ENCODE measurements at places on chromosomes 2 and 18.

- DNase-seq = no peak
Observed at GRCh38 chr2:17539611-17540092, 844 bp upstream of the VSNL1 start.

DNA sequence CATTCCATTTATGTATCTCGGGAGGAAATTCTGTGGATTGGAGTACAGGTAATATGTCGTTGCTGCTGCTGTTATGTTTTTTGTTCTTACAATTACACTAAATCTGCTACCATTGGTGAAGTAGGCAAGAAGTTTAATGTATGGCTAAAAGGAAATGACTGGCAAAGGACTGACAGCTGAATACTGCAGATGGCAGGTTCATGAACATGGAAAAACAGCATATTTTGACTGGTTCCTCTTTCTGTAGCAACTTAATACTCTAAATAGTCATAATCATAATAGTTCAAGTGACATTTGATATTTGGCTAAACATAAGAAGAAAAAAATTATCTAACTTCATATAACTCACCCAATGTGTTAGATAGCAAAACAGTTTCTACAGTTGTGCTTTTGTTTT is 84.5 kb upstream of the PGAP1 start:
- no peak for DNase-seq

GRCh38 chr2:174666312-174666711 is 68.7 kb upstream of the WIPF1 start:
- no peak for DNase-seq

- no peak for DNase-seq
Observed at GRCh38 chr2:230128623-230129342, 60.1 kb upstream of the SLC16A14 start.

GRCh38 chr18:13893418-13893760 is 21.9 kb downstream of the MC2R start:
- DNase-seq = no peak

DNA sequence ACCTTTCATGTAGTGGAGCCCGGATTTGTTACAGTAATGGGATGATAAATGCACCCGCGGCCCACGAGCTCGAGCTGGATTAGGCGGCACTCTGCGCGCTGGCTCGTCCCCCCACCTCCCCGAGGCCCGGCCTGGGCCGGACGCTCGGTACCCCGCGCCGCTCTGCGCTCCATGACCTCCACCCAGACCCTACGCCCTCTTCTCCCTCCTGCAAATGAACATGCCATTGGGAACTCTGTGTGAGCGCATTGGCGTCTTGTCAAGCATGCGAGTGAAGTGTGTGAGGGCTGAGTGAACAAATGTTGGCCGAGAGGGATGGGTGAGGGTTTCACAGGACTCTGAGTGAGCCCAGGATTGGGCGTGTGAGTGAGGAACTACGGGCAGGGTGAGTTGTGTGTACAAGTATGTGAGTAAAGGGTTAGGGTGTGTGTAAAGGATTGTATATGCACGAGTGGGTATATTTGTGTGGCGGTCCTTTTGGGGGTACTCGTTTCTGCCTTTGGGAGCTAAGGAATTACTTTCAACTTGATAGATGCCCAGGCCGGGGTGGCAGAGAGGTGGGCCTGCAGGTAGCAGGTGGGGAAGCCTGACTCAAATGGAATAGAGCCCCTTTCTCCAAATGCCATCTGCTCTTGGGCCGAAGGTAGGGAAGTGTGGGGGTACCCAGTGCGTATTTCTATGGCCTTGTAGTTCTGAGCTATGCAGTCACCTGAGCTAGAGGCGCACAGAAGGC is 2.9 kb upstream of the EN1 start:
- DNase-seq = no peak

DNA sequence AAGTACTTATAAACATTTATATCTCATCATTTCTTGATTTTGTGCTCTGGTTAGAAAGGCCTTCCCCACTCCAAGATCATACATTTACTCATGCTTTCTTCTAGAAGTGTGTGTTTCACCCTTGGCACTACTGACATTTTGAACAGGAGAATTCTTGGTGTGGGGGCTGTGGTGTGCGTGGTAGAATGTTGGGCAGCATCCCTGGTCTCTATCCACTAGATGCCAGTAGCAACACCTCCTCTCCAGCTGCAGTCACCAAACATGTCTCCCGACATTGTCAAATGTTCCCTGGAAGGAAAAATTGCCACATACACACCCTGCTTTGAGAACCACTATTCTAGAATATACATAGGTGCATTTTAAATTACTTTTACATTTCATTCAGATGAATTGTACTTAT is 8.7 kb upstream of the TGIF1 start:
- no peak for DNase-seq

DNA sequence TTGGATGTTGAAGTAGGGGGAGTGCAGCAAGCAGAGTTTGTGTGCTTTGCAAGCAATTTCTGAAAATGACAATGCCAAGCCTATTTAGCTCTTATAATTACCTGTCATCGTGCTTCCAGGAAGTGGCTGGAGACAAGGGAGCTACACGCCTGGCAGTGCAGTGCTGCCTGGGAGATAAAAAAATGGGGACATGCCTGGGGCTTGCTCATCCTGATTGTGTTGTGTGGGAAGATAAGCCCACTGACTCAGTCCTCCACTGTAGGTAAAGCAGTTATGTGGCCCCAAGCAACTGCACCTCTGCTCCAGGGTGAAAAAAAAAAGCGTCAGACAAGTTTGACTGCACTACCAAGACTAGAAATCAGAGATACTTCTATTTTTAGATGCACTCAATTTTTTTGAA is 396.9 kb upstream of the NXPH2 start:
- no peak for DNase-seq

DNA sequence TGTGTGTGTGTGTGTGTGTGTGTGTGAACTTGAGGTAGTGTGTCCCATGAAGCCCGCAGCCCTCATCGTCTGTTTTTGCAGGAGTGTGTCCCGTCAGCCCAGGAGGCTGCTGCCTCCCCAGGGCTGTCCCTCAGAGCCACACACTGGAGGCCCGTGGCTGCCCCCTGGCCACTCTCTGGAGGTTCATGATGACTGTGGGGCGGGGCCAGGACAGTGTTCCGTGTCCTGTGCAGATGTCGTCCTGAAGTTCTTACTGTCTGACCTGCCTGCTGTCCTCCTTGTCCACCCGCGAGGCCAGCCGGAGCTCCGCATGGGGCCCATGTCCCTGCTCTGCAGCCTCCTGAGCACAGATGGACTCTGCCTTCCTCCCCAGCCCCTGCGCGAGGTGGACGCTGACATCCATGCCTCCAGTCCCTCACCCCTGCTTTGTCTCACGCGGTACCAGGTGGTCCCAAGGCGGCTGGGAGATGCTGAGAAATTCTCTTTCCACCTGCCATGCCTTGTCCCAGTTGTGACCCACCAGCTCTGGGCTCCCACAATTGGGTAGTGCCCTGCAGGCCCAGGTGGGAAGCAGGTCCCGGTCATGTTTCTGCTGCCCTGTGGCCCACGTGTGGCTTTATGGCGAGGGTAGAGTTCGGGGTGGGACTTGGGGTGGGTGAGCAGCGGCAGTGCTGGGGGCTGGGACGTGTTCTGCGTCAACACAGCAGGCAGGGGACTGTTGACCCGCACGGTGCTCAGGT is 92.8 kb downstream of the NFATC1 start:
- DNase-seq = no peak

GRCh38 chr2:78861546-78861945 is 164.0 kb upstream of the REG3G start:
- no peak for DNase-seq

DNA sequence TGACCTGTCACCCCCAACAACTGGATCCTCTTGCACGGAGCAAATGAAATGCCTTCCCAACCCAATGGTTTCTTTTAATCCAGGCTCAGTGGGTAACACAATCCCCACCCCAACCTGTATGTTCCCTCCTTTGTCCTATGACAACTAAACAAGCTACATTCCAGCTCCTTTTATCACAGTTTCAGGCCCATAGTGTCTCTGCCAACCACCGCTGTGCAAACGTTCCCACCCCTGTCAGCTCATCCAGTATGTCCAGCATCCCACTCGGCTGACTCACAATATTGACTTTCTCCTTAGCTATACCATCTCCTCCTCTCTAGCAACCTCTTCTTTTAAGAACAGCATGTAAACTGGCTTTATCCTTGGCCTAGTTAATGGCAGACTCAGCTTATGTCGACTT is 117.9 kb upstream of the PPP1CB start:
- no peak for DNase-seq

DNA sequence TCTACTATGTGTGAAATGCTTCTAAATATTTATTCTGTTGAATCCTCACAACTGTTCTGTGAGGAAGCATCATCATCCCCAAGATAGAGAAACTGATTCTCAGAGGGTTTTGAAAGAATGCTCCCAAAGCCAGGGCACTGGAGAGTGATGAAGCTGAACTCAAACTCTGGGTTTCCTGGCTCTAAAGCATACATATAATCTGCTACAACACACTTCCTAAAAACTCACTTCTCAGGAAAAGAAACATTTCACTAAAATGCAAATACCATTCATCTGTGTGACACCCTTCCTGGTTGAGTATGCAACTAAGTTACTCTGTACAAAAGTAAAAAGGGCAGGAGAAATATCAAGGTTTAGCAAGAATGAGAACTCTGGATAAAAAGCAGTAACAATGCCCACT is 58.6 kb downstream of the GRB14 start:
- no peak for DNase-seq

DNA sequence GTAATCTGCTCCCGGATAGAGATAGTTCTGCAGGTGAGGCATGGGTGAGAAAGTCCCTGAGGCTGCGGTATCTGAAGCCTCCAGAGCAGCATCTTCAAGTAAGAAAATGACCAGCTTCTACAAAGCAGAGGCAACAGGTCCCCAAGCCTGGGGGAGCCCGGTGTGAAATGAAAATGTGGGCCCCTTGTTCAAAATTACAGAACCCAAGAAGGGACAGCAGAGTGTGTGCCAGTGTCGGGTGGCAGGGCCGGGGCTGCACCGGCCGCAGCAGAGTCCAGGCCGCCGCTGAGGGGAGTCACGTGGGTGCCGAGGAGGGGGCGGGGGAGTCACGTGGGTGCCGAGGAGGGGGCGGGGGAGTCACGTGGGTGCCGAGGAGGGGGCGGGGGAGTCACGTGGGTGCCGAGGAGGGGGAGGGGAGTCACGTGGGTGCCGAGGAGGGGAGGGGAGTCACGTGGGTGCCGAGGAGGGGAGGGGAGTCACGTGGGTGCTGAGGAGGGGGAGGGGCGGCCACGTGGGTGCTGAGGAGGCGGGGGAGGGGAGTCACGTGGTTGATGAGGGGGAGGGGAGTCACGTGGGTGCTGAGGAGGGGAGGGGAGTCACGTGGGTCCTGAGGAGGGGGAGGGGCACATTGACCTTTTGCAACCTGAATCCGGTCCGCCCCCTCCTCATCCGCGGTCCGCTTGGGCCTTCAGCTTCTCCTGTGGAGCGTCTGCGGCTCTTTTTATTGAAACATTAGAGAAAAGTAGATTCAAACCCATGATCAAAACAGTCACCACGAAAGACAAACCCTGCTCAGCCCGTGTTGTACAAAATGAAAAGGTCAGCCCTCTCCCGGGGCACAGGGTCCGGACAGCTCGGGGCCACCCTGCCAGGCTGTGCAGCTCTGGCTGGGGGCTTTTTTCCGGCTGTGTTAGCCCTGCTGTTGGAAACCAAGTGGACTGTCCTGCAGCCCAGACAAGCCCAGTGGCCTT is 10.4 kb downstream of the COLEC11 start:
- DNase-seq = no peak

DNA sequence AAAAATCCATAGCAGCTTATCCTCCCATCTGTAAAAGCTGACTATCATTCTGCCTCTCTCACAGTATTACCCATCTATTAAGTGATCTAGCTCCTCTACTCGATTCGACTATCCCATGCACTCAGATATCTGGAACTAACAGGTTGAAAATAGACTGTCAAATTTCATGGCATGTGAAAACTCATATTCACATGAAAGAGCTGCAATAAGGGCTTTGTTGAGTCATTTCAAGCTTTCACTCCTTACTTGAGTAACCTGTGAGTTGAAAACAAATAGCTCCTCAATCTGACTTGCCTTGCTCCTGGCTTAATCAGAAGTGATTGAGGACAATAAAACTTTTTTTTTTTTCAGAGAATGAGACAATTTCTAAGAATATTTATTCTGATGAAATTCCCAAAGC is 192.4 kb upstream of the ERBB4 start:
- DNase-seq = no peak

GRCh38 chr2:102826904-102827303 is 65.1 kb downstream of the TMEM182 start:
- DNase-seq = no peak

GRCh38 chr2:196719110-196719872 is 79.8 kb downstream of the CCDC150 start:
- DNase-seq = no peak

DNA sequence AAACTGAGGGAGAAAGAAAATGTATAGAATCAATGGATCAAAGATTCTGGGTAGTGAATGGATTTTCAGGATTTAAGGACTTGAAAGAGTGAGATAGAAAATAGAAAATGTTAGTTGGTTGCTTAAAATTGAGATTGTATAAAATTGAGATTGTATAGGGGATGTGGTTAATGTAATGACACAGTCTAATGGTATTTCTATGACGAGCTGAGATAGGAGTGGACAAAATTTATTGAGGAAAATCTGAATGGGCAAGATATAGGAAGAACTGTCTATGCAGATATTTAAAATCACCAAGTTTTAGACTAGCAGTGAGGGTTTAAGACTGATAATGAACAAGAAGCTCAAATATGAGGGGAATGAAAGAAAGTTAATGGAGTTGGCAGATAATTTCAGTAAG is 406.6 kb downstream of the NYAP2 start:
- DNase-seq = no peak

DNA sequence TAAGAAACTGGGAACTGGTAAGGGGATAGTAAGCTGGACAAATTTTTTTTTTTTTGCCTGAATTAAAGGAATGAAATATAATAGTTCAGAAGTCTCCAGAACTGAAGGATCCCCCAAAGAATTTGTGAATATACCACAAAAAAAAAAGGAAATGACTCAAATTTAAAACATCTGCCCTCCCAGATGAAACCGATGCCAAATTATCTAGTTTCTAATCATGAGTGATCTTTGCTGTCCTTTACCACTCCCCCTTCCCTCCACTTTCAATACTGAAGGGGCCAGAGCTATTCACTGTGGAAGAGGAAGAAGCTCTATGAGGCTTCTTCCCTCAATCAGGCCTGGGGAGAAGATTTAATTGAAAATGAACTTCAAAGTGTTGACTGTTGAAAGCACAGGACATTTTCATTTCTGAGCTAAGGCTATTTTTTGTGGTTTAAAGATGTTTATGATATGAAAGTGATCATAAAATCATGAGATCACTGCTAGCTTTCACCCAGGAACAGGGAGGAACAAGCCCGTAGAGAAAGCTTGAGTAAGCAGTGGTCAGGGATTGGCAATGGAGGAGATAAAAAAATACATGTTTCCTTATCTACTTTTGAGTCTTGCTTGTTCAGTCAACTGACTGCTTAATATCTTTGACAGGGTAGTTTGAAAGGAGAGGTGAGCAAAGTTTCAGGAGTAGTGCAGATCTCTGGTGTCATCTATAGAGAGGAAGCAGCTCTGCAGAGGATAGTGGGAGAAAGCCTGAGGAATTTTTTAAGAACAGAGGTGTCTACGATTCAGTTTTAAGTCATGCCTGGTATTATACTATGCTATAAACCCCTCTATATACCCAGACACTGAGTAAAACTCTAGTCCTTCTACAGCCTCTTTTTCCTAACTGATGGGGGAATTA is 409.5 kb upstream of the FIGN start:
- no peak for DNase-seq

DNA sequence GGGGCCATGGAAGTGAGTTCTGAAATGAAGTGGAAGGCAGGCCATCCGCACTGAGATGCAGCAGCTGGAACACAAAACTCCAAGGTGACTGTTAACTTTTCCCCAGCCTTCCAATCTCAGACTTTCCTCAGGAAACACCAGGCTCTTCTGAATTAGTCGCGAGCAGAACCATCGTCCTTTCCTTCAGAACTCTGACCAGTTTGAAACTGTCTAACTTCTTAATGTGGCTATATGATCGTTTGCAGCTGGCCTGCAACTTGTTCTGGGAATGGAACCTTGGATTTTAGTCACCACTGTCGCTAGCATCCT is 620 bp upstream of the RPL37A start:
- DNase-seq = no peak
